ENCODE measurements at places on chromosomes 1 and 21. TPM values are rescaled to one million over a fixed set of nuclear protein-coding genes. Genes with fewer than 3 reads are reported as not detected.
A peak's percentile ranks its signal among the peaks of the same experiment; 100 is the strongest.

TRIM17 gene
- 2.2 TPM for total RNA-seq

- no peak for DNase-seq
Observed at GRCh38 chr1:201918343-201918742, 28.0 kb downstream of the LMOD1 start.

DNA sequence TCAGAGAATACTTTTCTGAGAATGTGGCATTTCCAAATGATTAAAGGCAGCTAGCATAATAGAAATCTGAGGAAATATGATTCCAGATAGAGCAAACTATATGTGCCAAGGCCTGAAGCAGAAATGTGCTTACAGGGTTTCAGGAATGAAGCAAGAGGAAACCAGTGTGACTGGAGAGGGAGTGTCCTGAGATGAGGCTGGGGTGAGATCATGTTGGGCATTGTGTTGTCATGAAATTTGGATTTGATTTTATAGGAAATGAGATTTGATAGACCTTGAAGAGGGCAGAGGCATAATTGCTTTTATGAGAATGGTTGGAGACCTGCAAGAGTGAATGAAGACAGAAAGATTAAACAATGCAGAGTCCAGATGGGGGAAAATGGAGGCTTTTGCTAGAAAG is 338.1 kb upstream of the SNX7 start:
- no peak for DNase-seq

OR10R2 gene
- total RNA-seq, result not detected

DEPDC1 gene
- total RNA-seq, result 8.0 TPM

DNA sequence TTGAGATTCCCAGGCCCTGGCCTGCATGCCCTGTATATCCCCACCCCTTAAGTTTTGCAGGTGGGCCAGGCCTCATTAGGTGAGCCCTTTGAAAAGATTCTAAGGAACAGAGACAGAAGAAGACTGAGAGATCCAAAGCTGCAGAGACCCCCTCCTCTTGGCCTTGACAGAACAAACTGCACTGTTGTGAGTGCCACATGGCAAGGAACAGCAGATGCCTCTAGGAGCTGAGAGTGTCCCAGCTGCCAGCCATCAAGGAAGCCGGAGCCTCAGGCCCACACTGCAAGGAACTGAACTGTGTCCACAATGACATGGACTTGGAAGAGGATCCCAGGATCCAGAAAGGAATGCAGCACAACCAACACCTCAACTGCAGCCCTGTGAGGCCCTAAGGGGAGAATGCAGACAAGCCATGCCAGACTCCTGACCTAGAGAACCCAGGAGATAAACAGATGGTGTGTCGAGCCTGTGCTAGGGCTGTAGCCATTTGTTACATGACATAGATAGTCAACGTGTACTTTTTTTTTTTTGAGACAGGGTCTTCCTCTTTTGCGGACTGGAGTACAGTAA is 182.7 kb downstream of the AJAP1 start:
- DNase-seq, result no peak

LCE1E gene
- total RNA-seq, result not detected

DNA sequence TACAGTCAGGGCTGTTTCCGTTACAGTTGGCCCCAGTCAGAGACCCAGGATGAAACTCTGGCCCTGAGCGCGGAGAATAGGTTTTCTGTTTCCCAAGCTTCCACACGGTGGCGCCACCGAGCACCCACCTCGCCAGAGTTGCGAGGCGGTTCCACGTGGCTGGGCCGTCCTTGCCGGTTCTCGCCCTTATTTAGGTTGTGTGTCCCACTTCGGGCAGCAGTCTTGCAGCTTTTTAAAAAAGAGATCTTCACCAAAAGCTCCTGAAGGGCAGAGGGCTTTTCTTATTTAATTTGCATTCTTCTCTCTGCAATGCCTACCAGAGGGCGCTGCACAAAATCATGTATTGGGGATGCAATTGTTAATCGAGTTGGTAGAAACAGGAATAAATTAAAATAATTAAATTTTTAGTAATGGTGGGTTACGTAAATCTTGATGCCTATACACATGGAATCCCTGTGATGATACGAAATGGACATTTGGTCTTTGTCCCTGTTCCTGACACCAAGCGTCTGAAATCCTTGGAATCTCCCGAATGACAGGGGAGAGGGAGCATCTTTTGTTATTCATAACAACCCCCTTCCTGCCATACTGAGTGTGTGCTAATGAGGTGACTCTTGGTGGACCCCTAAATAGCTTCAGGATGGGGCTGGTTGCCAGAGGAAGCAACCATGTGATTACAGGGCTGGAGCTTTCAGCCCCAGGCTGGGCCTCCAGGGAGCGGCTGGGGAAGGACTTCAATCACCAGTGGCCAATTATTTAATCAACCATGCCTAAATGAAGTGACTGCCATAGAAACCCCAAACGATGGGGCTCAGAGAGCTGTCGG is 5.6 kb upstream of the S100A7 start:
- no peak for DNase-seq

GJA8 gene
- total RNA-seq, result not detected

DNA sequence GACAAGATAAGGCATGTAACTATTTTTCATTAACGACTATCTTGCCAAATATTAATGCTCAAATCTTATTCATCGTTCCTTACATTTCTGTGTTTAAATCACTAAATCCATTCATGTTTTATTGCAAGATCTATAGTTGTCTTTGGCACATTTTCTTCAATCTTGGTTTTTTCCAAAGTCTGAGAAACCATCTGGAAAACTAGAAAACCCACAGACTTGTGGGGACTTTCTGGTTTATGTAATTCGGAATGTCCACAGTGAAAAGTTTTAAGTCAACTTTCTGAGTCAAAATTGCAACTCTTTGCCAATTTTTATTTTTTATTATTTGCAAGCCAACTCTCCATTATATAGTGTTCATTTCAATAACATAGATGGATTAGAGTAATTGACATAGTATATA is 520.8 kb upstream of the ADAMTS5 start:
- DNase-seq, result no peak

GRCh38 chr21:38804789-38805327 is 871 bp upstream of the ETS2 start:
- DNase-seq, result no peak

DNA sequence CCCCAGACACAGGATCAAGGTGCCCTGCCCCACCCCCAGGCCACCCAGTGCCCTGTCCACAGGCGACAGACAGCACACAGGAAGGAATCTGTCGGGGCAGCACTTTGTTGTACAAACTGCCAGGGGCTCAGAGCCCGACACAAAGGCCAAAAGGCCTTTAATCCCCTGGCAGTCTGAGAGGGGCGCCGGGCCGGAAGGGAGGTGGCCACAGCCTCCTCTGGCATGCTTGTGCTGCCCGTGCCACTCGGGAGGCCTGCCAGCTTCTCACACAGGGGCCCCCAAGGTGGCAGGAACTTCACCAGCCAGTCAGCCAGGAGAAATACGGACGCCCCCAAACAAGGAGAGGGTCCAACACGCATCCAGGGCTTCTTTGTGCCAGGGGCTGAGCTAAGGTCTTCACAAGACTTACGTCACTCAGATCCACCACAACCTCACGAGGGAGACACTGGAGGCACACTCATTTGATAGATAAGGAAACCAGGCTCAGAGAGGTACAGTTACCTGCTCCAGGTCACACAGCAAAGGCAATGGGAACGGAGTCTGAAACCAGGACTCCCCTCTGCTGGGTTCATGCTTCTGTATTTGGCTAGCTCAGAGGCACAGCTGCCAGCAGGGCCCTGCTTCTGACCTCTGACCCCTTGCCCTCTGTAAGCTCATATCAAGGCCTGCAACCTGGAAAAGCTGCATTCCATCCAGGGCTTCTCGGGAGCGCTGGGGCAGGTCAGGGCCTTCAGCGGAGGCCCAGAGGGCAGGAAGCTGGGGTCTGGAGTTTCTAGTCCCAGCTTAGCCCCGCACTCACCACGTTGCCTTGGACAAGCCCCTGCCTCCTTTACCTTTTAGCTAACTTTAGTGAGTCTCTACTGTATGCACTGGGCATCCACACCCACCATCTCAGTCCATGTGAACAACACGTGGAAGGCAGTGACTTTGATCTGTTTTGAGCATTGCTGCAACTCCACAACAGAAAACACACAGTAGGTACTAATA is 34.8 kb downstream of the HSPG2 start:
- DNase-seq, result no peak

TMIGD3 gene
- total RNA-seq, result 2.4 TPM

GRCh38 chr1:37323486-37324377 is 150.6 kb upstream of the ZC3H12A start:
- no peak for DNase-seq

DNA sequence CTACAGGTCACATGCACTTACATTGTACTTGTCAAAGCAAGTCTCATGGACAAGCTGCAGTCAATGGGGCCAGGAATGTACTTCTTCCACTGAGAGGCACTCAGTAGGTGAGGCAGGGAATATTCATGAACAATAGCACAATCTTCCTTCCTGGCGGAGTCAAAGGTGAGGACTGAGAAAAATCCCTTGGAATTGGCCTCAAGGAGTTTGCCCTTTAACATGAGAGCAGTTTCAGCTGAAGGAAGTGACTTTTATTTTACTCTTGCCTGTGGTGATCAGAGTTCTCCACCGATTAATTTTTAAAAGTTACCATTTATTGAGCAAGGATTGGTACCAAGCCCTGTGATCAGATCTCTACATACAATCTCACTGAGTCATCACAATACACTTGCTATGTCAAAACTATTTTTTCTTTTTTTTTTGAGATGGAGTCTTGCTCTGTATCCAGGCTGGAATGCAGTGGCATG is 11.2 kb upstream of the AK2 start:
- no peak for DNase-seq

- no peak for DNase-seq
Observed at GRCh38 chr1:32276032-32276782, 15.7 kb upstream of the HDAC1 start.

DNA sequence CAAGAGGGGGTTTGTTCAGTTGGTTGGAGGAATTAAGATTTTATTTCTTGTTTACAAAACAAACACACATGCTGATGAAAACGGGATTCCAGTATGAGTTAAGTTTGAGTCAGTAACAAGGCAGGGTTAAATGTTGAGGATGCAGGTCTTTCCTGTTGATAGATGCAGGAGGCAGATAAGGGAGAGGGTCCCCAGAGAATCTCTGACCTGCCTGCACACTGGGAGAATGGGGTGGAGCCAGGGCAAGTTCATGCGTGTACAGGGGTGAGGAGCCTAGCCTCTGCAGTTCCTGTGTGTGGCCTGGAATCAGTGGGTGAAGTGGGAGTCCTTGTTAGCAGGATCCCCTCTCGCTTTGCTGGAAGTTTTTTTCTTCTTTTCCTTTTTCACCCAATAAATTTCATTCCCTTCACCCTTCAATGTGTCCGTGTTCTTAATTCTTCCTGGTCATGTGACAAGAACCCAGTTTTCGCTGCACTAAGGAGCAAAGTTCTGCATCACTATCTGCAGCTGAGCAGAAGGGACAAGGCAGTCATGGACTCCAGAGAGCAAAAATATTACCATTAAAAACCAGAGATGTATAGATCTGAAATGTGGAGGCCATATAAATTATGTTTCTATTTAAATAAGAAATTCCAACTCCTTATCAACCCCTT is 69.9 kb upstream of the MARK1 start:
- no peak for DNase-seq

DNA sequence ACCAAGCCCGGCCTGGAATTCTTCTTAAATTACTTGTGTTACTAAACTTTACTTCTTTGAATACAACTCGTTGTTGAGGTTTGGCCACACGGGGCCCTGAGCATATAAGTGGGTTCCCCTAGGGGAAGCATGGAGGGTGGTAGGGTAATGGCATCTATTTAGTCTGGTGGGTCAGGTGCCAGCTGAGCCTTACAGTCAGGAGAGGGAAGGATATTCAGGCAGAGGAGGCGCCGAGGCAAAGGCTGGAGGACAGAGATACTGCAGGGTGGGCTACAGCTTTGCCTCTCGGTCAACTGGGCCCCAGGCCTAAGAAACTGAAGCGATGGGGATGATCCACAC is 424 bp upstream of the NECAP2 start:
- no peak for DNase-seq

HMCN1 gene
- total RNA-seq, result 20.0 TPM

- no peak for DNase-seq
Observed at GRCh38 chr1:178634445-178634844, 90.6 kb upstream of the RALGPS2 start.

VWA5B1 gene
- 10.4 TPM for total RNA-seq

GRCh38 chr1:20212685-20213331 is 26.5 kb upstream of the PLA2G2C start:
- DNase-seq, result peak; percentile 83

CPT2 gene
- 23.6 TPM for total RNA-seq

DNA sequence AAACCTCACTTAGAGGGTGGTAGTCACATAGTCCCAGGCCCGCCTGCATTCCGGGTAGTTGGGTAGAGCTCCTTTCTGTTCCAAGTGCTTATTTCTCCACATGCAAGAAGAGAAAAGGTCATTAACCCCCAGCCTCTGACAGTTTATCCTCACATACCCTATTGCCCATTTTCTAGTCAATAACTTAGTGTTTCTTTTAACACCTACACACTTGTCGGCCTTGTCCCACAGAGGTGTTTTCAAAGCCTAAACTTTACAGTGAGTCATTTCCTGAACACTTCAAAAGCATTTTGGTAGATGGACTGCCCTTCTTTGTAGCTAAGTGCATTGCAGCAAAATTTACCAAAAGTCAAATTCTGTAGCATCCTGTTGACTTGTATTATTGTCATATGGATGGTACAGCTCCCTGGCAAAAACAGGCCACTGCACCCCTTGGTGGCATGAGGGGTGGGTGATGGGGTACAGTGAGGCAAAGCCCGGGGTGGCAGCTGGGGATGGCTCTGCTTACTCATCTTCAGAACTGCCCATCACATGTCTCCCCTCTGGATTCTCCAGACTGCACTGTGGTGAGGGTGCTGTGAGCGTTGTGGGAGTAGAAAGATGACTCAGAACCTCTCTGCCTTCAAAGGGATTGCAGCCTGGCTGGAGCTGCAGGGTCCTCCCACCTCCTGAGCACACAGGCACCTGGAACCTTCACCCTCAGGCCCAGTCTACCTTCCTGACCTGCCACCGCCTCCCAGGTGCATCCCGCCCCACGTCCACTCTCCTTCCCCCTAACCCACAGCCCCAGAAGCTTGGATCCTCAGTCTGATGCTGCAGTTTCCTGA is 45.8 kb upstream of the DMRTB1 start:
- no peak for DNase-seq

- peak; percentile 53 for DNase-seq
Observed at GRCh38 chr1:204705888-204706837, 20.6 kb upstream of the LRRN2 start.

DNA sequence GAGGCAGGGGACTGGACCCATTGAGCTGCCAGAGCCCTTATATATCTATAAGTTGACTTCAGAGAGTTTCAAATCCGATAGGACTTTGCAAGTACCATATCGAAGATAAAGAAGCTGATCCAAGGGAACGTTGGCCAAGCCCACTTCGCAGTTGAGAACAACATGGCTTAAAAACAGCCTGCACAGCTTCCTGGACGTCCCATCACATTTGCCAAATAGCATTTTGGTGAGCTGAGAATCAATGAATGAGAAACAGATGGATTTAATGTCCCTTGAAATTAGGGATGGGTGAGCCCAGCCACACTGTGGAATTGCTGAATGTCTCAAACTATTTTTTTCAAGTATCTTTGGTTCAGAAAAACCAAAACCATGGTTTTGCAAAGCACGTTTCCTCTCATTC is 64.8 kb downstream of the KCNJ15 start:
- no peak for DNase-seq

Measured in spinal cord (tissue), 10 donors.